A549 treated with DMSO at 1 μM for 4 hours (cell line): ENCODE measurements at places on chromosomes 1 and 21. TPM values are rescaled to one million over a fixed set of nuclear protein-coding genes. Genes with fewer than 3 reads are reported as not detected.

Gene ANGPTL3
- total RNA-seq = not detected in 5 replicates

Gene KLHDC9
- 1.6 to 1.7 TPM (median 1.7 TPM) in 5 replicates for total RNA-seq

Gene HSPA6
- 1.5 to 11.0 TPM (median 3.6 TPM) in 5 replicates for total RNA-seq

Gene WNT3A
- 0.02 to 0.05 TPM in 2 of 5 replicates, not detected in the others for total RNA-seq

Gene CHRM3
- 0.02 to 0.15 TPM (median 0.08 TPM) in 4 of 5 replicates, not detected in the other for total RNA-seq

Gene GUCA2A
- total RNA-seq = not detected in 5 replicates

Gene MYOG
- not detected in 5 replicates for total RNA-seq

Gene SETD4
- total RNA-seq = 9.8 to 12.3 TPM (median 11.4 TPM) in 5 replicates

Gene C1QA
- total RNA-seq = not detected in 5 replicates
